Cardiac muscle cell (in vitro differentiated cells and primary cell): ENCODE measurements at places on chromosomes 4 and X.

DNA sequence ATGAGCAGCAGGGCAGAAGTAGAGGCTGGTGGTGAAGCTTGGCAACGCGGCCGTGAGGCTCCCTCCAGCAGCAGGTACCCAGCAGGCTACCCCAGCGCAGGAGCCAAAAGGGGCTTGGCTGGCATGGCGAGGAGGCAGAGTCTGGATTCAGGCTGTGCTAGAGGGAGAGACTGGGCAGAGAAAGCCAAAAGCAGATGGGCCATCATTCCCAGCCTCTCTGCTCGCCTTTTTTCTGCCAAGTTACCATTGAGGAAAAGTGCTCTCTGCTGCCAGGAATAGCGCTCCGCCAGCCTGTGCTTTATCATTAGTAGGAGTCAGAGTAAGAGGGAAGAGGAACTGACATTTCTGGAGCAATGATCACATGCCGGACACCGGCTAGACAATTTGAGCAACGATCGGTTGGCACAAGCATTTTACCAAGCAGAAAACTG, 28.7 kb upstream of the MAP3K15 start:
- H3K27me3 ChIP-seq: no peaks in the 10 kb centered on the region
- no peak overlapping the region for H3K27ac ChIP-seq
- no peak for DNase-seq
- no peak overlapping the region for H3K4me3 ChIP-seq
- H3K36me3 ChIP-seq: no peaks in the 10 kb centered on the region

DNA sequence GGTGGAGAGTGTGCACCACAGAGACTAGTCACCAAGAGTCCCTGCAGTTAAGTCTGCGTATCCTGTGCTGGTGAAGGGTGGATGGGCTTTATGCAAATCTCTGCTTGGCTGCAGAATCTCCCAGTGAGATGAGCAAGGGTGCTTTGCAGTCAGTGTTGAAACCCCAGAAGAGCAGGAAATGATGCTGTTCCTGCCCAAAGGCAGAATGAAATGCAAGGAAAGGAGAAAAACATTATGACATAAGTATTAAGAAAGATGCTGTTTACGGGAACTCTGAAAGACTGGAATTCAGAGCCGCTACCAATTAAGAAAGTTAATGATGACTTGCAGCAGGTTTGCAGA, 25.4 kb upstream of the ACSL1 start:
- H3K4me3 ChIP-seq: no peak overlapping the region
- peaks cover 3% of the 10 kb centered on the region for H3K27me3 ChIP-seq
- no peaks in the 10 kb centered on the region for H3K4me1 ChIP-seq
- H3K36me3 ChIP-seq: no peaks in the 10 kb centered on the region
- no peak overlapping the region for H3K27ac ChIP-seq
- peak; percentile 84 for DNase-seq

- no peak overlapping the region for H3K4me3 ChIP-seq
- H3K36me3 ChIP-seq: no peaks in the 10 kb centered on the region
- no peak for DNase-seq
- H3K27me3 ChIP-seq: no peaks in the 10 kb centered on the region
- H3K4me1 ChIP-seq: no peaks in the 10 kb centered on the region
These were observed 22.2 kb downstream of the PDGFC start for GRCh38 chr4:156949373-156949814.

GRCh38 chrX:22220941-22221340, 51.8 kb upstream of the CBLL2 start:
- no peaks in the 10 kb centered on the region for H3K4me1 ChIP-seq
- H3K36me3 ChIP-seq: no peaks in the 10 kb centered on the region
- peak; percentile 18 for DNase-seq
- no peak overlapping the region for H3K4me3 ChIP-seq

GRCh38 chr4:140238351-140239056, 84.5 kb upstream of the MAML3 start:
- no peaks in the 10 kb centered on the region for H3K27me3 ChIP-seq
- peak; percentile 84 for DNase-seq
- H3K27ac ChIP-seq: peak overlapping the region; percentile 92
- H3K4me1 ChIP-seq: peaks cover 50% of the 10 kb centered on the region
- H3K36me3 ChIP-seq: no peaks in the 10 kb centered on the region

- DNase-seq: no peak
- no peaks in the 10 kb centered on the region for H3K27me3 ChIP-seq
- no peak overlapping the region for H3K27ac ChIP-seq
- no peak overlapping the region for H3K4me3 ChIP-seq
- no peaks in the 10 kb centered on the region for H3K4me1 ChIP-seq
- H3K36me3 ChIP-seq: no peaks in the 10 kb centered on the region
These were observed 418.4 kb upstream of the FSTL5 start for GRCh38 chr4:162582180-162582579.

DNA sequence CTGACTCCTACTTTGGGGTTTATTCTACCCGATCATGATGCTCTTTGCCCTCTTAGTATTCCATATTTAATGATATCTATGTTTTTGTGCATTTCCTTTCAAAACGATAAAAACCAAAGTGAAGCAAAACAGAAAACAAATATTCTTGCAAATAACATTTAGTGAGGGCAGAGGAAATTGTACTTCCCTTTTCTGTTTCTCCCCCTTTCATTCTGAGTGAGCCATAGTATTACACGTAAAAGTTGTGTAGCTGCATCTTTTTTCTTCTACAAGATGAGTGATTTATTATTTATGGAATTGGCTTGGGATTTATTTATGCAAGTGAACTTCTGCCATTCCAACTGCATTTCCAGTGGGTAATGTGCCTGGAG, 109.9 kb downstream of the AFF2 start:
- DNase-seq: no peak
- H3K27me3 ChIP-seq: no peaks in the 10 kb centered on the region
- H3K27ac ChIP-seq: no peak overlapping the region
- no peaks in the 10 kb centered on the region for H3K36me3 ChIP-seq
- H3K4me1 ChIP-seq: peaks cover 5% of the 10 kb centered on the region

DNA sequence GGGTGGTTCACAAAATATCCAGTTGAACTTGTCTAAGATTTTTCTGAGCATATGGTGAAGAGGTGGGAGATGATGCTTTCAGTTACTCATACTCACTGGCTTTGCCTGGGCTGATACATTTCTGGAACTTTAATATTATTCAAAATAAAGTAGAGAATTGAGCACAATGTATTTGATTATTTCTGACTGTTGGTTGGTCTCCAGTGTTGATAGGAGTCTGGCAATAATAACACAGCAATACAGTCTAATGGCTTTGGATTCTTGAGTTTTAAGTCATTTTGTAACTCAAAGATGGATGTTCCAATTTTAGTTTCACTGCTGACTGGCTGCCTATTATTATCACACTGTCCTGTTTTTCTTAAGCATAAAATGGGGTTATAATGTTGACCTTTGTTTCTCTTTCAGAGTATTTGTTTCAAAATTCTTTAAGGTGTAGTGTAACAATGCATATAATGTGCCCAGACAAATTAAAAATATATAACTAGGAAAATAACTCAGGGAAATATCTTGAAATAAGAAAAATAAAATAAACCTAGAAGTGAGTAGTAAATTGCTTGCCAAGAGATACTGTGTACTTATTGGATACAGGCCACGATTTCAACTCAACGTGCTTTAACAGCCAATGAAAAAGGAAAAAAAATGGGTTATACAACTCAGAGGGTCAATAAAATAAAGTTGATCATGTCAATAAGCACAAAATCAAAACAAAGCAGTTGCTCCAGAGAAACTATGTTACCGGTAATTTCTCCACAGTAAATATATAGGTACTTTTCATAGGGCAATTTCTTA, 99.0 kb downstream of the ARSJ start:
- H3K4me3 ChIP-seq: no peak overlapping the region
- DNase-seq: no peak
- no peaks in the 10 kb centered on the region for H3K36me3 ChIP-seq
- H3K27me3 ChIP-seq: no peaks in the 10 kb centered on the region

DNA sequence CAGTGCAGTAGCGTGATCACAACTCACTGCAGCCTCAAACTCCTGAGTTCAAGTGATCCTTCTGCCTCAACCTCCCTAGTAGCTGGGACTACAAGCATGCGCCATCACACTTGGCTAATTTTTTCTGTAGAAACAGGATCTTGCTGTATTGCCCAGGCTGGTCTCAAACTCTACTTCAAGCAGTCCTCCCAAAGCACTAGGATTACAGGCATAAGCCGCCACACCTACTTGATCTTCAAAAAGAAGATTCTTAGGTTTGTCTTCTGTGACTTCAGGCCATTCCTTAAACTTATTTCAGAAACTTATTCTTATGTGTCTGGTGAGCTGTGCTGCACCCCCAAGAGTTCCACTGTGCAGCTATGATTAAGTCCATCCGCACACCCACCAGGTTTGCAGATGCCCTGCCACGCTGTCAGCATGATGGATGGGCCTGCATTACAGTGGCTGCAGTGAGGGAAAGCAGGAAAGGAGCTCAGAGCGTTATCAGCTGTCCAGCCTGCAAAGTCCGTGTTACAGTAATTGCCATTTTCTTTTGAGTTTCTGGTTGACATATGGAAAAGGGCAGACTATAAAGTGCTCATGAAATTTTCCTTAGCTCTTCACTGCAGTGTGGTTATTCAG, 146.6 kb downstream of the AASDH start:
- H3K4me3 ChIP-seq: no peak overlapping the region
- peak; percentile 21 for DNase-seq
- H3K36me3 ChIP-seq: no peaks in the 10 kb centered on the region
- H3K4me1 ChIP-seq: peaks cover 11% of the 10 kb centered on the region
- H3K27ac ChIP-seq: peak overlapping the region; percentile 42
